ENCODE measurements at places on chromosomes 2 and 18.

GRCh38 chr2:191262436-191262835, 17.2 kb downstream of the MYO1B start:
- no peak for DNase-seq

DNA sequence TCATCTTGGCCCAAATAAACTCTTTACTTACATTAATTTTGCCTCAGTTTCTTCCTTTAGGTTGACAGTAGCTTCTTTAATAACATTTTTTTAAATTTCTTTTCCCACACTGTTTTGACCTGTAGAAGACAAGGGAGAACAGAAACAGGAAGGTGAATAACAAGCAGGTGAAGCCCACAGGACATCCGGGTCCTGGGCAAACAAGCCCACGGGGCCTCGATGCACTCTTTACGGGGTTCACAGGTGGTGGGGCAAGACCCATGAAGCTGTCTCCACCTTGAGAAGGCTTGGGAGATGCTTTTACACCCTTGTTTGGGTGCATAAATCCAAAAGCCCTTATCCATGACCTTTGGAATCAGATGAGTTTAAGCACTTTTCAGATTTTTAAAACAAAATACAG, 301.0 kb upstream of the MGAT5 start:
- DNase-seq, result no peak

GRCh38 chr2:129611471-129611870, 368.0 kb upstream of the RAB6C start:
- DNase-seq, result no peak

DNA sequence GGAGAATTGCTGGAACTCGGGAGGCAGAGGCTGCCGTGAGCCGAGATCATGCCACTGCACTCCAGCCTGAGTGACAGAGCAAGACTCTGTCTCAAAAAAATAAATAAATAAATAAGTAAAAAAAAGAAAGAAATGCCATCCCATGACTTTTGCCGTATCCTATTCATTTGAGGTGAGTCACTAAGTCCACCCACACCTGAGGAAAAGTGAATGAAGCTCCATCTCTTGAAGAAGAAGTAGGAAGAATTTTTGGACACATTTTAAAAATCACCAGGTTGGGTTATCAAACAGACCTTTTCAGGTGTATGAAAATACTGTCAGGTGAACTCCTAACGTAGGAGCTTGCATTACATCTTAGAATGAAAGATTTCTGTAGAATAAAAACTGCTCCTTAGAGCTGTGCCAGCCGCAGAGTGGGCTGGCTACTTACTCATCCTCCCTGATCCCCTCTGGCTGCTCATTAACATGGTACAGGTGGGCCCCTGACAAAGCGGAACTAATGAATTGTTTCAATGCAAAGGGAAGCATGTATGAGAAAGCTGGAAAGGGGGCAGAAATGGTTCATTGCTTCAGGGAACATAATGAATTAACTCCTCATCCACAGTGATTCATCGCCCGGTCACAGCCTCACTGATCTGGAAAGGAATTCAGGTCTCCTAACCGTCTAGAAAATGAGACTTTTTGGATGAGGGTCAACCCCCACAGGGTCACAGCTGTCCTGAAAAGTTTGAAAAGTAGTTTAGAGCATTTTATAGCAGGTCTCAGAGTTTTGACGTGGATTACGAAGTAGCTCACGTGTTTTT, 191.4 kb downstream of the SPP2 start:
- no peak for DNase-seq

- DNase-seq, result peak; percentile 68
Observed at GRCh38 chr18:46891742-46892214, 25.5 kb downstream of the PIAS2 start.

DNA sequence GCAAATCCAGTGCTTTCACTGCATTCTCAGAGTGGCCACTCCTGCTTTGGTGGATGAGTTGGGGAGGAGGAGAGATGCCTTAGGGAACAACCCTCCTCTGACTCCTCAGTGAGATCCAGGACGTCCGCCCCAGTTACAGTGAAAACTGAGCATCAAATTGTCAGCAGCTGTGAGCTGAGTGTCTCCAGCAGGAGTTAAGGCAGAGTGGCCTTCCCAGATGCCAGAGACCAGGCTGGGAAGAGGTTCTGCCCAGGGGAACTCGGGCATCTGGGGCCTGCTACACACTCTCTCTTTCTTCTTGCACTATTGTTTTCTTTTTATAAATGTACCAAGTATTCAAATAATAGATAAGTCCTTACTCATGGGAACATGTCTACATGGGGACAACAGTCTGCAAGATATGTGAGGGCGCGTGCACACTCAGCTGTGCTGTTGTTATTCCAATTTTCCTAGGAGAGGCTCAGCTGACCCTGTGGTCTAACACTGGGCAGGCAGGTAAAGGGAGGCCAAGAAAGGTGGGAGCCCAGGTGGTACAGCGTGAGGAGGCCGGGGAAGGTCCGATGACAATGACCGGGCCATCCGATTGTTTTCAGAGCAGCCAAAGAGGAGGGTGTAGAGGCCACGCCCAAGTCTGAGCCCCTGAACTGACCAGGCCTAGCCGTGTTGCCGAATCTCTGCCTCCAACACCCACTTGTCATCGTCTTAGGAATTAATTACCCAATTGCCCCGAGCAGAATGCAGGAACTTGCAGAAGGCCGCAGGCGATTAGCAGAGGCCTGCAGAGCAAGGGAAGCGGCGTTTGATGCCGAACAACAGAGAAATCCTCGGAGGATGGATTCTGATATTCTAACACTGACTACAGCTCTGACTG, 166.9 kb downstream of the ANAPC1 start:
- DNase-seq, result no peak

DNA sequence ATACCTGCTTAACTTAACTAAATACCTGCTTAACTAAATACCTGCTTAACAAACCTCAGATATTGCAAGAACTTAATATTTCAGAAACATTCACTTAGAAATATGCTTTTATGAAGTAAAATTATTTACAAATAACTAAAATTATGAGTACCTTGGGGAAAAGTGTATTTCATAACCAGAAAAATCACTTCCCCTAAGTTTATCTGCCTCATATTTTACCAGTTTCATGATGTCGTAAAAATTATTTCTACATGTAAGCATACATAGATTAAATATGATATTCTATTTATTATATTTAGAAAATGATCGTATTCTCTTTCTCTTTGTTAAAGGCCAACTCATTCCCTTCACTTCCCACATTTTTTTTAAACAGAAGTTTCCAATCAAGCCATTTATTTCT, 41.5 kb upstream of the DSC1 start:
- no peak for DNase-seq

GRCh38 chr18:59079264-59079663, 60.4 kb upstream of the SEC11C start:
- no peak for DNase-seq

DNA sequence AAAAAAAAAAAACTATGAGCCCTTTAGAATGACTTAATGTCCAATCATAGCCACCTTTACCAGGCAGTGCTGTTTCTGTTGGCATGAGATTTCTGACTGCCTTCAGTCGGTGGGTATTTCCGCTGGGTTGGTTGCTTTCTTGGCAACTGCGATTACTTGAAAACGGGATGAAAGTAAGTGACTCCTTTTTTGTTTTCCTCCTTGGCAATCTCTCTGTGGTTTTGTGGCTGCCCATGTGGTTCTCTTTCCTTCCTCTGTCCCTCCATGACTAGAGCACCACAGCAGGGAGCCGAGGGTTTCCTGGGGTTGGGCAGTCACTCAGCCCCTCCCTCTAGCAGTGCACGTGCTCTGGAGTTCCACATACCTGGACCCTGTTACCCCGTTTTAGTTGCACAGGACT, 112.1 kb downstream of the KLHL29 start:
- DNase-seq, result no peak

GRCh38 chr18:1017227-1018058, 112.8 kb downstream of the ADCYAP1 start:
- DNase-seq, result no peak

GRCh38 chr2:175126661-175127060, 41.3 kb downstream of the ATF2 start:
- no peak for DNase-seq

All from GM10248 (cell line).